NCI-H2107 (cell line): ENCODE measurements at places on chromosomes 13 and 19.

GRCh38 chr19:15812060-15812722 is 3.3 kb downstream of the OR10H1 start:
- DNase-seq = no peak

GRCh38 chr19:28159065-28159464 is 1053.9 kb downstream of the UQCRFS1 start:
- no peak for DNase-seq

DNA sequence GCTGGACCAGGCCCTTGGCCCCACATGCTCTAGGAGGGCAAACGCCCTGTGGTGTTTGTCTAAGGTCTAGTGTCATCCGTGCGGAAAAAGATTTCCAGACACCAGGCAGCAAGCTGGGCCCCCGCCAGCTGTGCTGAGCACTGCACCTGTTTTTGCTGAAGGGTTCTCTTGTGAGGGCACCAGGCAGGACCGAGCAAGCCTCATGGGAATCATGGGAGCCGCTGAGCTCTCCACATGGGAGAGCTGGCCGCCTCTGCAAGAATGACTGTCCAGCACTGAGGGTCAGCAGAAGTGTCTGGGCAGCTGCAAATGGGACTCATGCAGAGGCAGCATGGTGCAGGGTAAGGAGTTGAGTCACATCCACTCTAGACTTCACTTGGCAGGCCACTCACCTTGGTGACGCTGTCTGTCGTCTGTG is 12.0 kb downstream of the B3GNT8 start:
- peak; percentile 37 for DNase-seq

DNA sequence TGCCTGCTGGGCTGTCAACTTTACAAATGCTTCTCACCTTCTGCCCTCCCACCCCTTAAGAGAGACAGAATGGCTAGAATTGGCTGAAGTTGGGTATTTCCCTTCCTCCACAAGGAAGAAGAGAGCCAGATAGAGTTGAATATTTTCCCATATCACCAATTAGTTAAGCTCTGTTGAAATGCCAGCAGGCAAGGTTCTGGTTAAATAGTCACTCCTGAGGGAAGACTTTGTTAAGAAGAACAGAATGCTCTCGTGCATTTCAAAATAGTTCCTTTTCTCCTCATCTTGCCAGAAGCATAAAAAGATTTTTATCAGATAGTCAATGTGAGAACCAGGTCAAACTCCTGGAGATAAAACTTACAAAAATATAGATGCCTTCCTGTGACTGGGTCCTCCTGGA is 2857.0 kb upstream of the PCDH20 start:
- DNase-seq = no peak

- DNase-seq = no peak
These were observed 41.4 kb downstream of the ZNF333 start for GRCh38 chr19:14731200-14731599.

- no peak for DNase-seq
These were observed 7.6 kb upstream of the PTBP1 start for GRCh38 chr19:789701-790060.

GRCh38 chr13:108597943-108598342 is 31.5 kb upstream of the MYO16 start:
- DNase-seq = no peak

DNA sequence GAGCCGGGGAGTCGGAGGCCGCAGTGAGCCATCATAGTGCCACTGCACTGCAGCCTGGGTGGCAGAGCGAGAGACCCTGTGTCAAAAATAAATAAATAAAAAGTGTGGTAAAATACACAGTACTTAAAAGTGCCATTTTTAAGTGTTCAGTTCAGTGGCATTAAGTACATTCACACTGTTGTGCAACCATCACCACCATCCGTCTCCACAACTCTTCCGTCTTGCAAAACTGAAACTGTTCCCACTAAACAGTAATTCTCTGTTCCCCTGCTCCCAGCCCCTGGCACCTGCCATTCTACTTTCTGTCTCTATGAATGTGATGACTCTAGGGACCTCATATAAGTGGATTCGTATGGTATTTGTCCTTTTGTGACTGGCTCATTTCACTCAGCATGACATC is 13.3 kb downstream of the SLC25A42 start:
- peak; percentile 87 for DNase-seq

- no peak for DNase-seq
These were observed 18.0 kb upstream of the LRCH1 start for GRCh38 chr13:46535002-46535401.

GRCh38 chr13:97256343-97256783 is 34.2 kb downstream of the MBNL2 start:
- DNase-seq = no peak

- DNase-seq = no peak
These were observed 127.0 kb downstream of the ZNF675 start for GRCh38 chr19:23560051-23560450.

GRCh38 chr19:6076291-6076665 is 34.0 kb downstream of the RFX2 start:
- no peak for DNase-seq

DNA sequence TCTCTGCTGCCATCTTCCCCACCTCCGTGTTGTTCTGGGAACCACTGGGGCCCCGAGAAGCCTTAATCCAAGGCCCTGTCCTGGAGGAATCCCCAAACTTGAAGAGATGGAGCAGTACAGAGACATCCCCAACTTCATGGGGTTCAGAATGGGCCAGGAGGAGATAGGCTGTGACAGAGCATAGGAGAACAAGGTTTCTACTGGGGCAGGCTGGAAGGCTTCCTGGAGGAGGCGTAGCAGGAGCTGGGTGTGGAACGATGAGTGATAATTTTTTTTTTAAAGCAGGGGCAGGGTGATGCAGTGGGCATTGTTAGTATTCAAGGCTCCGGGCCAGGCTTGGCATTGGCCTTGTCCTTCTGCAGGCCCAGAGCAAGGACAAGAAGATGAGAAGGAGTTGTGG is 3.3 kb downstream of the CYP4F8 start:
- no peak for DNase-seq

DNA sequence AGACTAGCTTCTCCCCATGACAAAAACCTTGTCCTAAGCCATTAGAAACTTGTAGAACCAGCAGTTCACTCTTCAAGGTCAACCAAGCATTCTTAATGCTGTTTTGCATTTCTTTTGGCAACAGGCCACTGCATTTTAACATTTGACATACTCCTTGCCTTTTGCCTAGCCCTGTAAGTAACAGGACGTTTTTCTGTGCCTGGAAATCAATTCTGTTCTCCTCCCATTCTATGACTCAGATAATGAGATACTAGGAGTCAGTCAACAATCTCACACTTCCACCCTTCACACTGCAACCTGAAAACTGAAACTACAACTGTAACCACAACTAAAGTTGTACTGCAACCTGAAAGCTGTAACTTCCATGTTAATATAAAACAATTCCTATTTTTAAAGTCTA is 268.7 kb downstream of the MZT1 start:
- DNase-seq = no peak

DNA sequence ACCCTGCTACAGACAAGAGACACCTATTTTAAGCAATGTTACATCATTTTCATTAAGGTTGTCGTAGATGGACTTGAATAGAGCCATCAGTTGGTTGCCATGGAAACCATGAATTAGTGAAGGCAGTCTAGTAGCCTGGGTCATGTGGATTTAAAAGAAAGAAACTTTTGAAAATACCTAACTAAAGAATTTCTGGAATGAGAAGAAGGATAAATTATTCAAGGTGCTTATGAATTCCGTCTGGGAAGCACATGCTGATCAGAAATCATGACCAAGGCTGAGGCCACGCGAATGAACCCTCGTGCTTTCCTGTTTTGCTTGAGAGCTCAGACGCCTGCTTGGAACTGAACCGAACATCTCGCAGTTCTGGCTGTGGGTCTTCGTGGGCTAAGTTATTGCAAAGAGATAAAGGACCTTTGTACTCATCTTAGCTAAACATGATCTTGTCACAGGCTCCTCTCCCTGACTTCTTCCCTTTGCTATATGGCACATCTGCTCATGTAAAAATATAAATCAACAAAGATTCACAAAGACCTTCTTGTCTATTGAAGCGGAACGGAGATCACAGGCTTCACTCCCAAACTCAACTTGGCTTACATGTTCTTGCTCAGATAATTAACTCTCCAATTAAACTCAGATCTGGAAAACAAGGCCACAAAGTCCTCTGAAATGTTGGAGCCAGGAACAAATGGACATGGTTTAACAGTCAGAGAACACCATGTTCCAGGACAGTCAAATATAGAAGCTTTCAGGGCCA is 140.2 kb downstream of the NUFIP1 start:
- DNase-seq = no peak

- DNase-seq = no peak
These were observed 10.1 kb upstream of the NFIX start for GRCh38 chr19:12985049-12985776.

DNA sequence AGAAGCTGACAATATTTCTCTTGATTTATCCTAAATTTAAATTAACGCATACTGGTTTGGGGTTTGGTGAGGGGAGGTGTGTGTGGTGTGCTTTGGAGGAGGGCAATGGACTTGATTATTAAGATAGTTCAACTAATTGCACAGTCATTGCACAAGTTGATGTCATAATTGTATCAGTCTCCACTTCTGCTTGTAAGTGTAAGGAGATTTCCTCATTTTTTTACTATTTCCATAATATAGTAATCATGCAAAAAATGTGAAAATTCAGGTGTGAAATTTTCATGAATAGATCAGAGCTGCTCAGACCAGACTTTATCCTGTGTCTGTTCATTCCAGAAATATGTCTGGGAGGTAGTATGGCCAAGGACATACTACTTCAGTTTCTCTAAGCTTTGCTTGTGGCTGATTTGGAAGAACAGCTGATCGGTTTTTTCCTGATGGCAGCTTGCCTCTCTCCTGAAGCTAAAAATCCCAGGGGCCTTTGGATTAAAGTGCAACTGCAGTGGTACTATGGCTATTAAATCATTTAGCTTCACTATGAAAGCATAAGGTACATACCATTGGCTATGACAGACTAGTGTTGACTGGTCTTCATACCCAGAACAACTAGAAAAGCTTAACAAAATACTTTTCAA is 201.8 kb upstream of the MIR17HG start:
- no peak for DNase-seq

- DNase-seq = no peak
These were observed 50.6 kb upstream of the GAS6 start for GRCh38 chr13:113914333-113915011.

- DNase-seq = no peak
These were observed 194.3 kb downstream of the TEX29 start for GRCh38 chr13:111514610-111515306.

DNA sequence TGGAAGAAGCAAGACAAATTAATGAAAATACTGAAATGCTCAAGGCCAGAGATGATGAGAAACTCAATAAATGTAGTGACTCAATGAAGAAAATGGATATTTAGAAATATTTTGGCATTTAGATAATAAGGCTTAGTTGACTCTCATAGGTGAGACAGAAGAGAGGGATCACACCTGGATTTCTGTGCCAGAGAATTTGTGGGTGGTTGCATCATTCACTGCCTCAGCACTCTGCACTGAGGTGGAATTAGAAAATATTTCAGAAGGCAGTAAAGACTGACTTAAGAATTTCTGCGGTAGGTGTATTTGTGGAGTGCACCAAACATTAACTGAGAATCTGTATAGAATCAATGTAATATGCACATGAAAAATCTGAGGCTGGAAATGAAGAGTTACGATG is 848.3 kb upstream of the PCDH9 start:
- DNase-seq = no peak

- DNase-seq = no peak
These were observed 21.0 kb upstream of the LRCH1 start for GRCh38 chr13:46531953-46532352.

- DNase-seq = peak; percentile 71
These were observed 513 bp downstream of the CIRBP start for GRCh38 chr19:1269478-1270212.

GRCh38 chr13:31192306-31192705 is 7.5 kb upstream of the B3GLCT start:
- no peak for DNase-seq

DNA sequence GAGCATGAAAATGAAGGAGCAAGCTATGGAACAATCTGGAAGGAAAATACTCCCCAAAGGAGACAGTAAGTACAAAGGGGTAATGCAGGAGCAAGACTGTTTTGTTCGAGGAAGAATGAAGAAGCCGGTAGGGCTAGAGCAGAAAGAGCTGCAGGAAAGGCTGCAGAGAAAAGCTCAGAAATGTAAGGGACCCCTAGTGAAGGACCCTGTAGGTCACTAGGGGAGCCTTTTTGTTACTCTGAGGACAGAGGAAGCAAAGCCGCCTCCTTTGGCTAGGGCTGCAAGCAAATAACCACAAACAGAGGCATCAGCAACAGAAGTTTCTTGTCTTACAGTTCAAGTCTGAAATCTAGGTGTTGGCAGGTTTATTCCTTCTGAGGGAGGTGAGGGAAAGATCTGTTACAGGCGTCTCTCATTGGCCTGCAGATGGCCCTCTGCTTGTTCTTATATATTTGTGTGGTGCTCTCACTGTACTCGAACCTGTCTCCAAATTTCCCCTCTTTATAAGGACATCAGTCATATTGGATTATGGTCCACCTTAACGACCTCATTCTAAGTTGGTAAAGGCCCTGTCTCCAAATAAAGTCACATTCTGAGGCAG is 362.3 kb downstream of the COG6 start:
- DNase-seq = no peak

DNA sequence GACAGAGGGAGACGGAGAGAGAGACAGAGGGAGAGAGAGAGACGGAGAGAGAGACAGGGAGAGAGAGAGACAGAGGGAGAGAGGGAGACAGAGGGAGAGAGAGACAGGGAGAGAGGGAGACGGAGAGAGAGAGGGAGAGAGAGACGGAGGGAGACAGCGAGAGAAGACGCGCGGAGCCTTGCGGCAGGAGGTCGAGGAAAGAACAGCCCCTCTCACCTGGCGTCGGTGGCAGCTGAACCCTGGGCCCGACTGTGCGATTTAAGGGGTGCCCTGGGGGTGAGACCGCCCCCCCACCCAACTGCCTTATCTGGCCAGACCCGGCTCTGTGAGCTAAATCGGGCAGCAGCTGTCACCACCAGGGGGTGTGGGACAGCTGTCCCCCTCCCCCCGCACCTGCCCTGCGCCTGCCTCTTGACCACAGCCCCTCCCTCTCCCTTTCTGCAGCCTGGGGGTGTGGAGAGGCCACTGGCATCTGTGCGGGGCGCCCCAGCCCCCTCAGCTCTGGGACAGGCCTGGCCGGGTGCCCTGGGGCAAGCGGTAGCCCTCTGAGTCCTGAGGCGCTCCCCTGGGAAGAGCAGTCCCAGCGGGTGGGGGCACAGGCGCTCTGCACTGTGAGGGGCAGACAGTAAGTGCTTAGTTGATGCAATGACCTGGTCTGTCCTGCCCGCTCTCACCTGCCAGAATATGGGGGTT is 10.8 kb downstream of the JOSD2 start:
- no peak for DNase-seq
